ENCODE measurements at places on chromosomes 1 and 21.

DNA sequence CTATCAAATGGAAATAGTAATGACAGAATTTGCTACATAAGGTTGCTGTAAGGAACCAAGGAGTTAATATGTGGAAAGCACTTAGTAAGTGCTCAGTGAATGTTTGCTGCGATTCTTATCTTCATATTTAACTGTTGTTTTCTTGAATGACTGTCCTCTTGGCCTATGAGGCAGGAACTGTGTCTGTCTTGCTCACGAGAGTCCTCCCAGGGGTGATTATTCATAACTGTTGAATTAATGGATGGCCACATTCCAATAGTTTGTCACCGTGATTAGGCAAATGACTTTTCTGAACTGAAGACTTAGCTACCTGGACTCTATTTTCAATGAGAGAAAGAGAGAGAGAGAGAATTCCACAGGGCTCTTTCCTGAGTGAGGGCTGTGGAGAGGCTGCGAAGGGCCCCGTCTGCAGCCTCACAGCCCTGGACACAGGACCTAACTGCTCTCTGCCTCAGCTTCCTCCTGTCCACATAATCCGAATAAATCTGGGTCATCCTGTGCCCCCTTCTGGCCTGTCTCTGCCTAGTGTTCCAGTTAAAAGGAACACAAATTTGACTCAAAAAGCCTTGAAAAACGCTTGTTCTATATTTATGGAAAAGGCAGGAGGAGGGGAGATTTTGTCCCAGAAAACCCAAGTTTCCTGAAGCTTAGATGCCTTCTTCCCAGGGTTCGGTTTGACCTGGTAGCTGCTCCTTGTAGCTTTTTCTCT is 8.5 kb downstream of the EDN2 start:
- no peak for DNase-seq

DNA sequence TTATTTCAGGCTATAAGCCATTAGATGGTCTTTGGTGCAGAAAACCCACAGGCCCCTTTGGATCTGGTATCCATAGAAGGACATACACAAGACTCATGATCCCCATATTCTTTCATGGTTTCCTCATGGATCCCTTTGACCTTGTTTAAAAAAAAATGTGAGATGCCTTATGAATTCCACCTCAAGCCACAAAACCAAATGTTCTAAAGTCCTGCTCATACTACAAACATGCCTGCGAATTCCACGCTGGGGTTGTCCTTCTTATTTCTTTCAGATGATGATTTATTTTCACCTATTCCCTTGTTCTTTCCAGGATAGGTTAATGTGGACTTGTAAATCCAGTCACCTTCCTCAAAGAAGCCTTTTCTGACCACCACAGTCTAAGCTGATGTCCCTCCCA is 256.9 kb upstream of the DPYD start:
- no peak for DNase-seq

DNA sequence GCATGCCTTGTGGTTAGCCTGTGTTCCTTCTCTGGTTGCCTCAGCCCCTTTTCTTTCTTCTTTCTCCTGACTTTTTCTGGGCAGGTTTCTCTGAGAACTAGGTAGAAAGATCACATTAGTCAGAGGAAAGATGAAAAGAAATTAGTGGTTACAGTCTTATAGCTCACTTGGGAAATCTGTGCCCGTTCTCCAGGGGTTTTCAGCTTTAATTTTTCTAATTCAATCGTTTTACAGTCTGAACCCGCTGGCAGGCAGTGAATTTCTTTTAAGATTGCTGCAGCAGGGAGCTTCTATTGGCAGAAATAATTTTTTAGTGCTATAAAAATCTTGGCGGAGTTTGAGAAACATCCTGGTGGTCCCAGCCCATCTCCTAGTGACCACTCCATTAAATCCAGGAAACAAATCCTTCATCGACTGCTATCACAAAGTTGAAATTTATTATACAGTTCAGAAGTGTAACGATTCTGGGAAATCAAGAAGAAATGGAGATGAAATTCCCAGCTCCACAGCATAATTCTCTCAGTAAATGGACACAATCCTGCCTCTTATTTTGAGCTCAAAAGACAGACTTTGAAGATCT is 113.1 kb downstream of the PCP4 start:
- DNase-seq = no peak

- DNase-seq = no peak
Measured at GRCh38 chr1:93592551-93592949, 89.1 kb downstream of the BCAR3 start.

- no peak for DNase-seq
Measured at GRCh38 chr1:53172426-53173128, 24.0 kb upstream of the CPT2 start.

- no peak for DNase-seq
Measured at GRCh38 chr1:87834151-87834550, 505.5 kb downstream of the LMO4 start.

DNA sequence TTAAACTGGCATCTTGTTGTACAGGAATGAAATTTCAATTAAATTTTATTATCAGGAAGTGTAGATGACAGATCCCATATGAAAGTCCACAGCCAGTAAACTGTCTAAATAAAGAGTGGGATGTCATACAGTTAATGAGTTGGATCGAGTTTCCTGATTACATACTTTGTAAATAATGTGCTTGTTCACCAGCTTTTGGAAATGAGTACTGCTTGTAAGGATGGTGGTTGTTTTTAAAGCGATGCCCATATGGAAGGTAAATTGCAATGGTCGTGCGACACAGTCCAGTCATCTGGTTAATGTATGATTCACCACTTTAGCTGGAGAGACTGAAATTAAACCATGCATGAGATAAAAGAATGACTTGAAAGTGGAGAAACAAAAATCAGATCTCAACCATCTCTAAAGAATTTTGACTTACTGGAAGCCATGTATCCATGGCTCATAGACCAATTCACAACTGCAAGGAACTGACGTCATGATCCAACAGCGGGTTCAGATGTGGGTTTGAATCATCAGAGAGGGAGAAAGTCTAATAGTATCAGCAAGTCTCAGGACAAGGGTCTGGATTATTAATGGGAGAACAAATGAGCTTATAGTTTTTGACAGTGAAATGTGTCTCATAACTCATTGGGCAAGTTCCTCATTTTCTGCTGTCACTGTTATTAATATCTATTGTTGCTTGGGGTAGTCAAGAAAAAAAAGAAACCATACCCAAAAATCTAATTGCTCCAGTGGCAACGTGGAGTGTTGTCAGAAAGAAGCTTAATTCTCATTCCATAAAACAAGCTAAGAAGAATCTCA is 49.0 kb downstream of the MAP10 start:
- no peak for DNase-seq
